ENCODE measurements at places on chromosomes 13 and 19.

- no peak for DNase-seq
Observed at GRCh38 chr19:46755077-46755852, 9.0 kb upstream of the STRN4 start.

DNA sequence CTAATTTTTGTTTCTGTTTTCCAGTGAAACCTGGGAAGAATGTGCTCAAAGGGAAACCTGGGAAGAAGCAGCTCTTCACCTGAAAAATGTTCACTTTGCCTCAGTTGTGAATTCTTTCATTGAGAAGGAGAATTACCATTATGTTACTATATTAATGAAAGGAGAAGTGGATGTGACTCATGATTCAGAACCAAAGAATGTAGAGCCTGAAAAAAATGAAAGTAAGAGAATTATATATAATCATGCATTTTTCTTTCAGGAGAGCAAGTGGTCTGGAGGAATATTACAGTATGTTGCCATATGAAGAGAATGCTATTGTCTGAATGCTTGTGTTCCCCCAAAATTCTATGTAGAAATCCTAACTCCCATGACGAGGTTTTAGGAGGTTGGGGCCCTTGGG, 3.4 kb downstream of the NUDT15 start:
- no peak for DNase-seq

DNA sequence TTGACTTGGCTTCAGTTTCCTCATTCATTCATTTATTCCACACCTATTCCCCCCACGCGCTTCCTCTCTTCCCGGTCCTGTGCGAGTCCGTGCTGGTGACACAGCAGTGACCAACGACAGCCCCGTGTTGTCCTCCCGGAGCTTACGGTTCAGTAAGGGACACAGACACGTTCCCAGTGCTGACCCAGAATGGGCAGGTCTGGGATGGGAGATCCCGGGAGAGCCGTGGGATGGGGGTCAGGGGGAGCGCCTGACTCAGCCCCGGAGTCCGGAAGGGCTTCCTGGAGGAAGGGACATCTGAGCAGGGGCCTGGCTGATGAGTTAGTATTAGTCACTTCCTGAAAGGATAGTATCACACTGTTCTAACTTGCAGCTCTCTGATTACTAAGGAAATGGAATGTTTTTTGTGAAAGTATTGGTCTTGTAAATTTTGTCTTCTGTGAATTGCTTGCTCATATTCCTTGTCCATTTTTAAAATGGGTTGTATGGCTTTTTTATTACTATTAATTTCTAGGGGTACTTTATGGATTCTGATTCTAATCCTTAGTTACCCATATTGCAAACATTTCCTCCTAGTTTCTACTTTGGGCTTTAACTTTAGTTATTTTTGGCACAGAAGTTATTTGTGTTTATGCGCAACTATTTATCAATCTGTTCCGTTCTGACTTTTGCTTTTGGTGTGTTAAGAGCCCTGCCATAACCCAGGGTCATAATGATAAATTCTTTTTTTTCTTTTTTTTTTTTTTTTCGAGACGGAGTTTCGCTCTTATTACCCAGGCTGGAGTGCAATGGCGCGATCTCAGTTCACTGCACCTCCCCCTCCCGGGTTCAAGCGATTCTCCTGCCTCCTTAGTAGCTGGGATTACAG, 708 bp upstream of the ERCC1 start:
- DNase-seq: no peak

- no peak for DNase-seq
Observed at GRCh38 chr13:73715911-73716510, 418.2 kb downstream of the KLF12 start.

GRCh38 chr19:57334191-57334590, 13.9 kb downstream of the ZNF543 start:
- DNase-seq: no peak

- no peak for DNase-seq
Observed at GRCh38 chr13:28574617-28575142, 79.8 kb upstream of the FLT1 start.

- DNase-seq: peak; percentile 40
Observed at GRCh38 chr19:13764821-13765394, 586 bp downstream of the MRI1 start.

- DNase-seq: no peak
Observed at GRCh38 chr13:81393721-81394120, 1052.8 kb upstream of the SPRY2 start.

DNA sequence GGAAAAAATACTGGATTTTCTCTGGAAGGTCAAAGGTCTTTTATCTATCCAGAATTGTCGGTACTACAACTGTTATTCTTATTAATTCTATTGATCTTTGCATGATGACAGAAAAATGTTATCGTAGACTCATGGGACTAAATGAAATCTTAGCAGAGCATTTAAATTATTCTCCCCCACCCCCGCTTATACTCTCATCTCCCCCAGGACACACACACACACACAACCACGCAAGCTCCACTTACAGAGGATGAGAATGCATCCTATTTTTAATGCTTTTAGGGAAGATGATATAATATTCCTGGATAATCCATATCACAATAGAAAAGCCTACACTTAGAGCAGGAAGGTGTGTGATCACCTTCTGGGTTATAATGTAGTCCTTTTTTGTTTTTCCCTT, 91.9 kb upstream of the STARD13 start:
- DNase-seq: no peak

DNA sequence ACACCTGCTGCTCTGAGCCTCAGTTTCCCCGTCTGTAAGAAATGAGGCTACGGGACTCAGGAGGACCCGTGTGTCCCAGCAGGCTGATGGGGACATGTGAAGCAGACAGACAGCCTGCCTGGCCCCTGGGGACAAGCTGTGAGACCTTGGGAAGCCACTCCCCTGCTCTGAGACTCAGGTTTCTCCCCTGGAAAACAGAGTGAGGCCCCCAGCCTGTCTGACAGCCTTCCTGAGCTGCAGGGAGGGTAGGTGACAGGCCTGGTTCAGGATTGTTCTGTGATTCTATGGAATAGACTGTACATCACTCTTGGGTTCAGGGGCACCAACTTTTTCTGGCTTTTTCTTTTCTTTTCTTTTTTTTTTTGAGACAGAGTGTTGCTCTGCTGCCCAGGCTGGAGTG, 2.9 kb upstream of the NTF4 start:
- DNase-seq: no peak

- DNase-seq: no peak
Observed at GRCh38 chr19:28718909-28719308, 494.0 kb downstream of the UQCRFS1 start.

DNA sequence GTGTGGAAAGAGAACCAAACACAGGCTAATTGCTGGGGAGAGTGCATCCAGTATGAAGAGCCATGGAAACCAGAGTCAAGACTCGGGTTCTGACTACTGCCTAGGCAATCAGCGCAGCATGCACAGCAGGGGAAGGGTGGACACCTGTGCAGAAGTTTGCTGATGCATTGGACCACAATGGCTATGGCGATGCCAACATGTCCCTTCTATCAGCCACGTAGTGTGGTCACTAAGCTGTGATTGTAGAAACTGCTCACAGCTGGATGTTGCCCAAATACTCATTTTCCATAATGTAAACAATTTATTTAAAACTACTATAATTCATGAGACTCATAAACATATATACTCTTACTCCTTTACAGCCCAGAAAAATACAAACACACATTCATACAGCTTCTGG, 1718.2 kb downstream of the EFNB2 start:
- DNase-seq: no peak

DNA sequence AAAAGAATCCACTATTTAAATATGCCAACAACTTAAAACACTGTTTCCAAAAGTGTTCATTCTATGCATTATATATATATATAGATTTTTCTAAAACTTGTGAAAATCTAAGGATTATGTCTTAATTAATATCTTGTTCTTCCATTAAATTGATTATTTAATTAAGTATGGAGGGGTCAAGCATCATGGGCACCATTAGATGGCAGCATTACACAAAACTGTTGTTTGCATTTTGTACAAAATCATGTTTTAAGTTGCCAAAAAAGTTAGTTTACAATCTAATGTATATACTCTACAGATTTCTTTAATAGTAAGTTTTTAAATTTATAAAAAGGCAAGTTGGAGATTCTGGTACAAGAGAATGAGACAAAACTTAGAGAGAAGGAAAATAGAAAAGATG, 213.2 kb upstream of the EDNRB start:
- DNase-seq: no peak

- DNase-seq: no peak
Observed at GRCh38 chr19:8204961-8205360, 4.2 kb upstream of the CERS4 start.

DNA sequence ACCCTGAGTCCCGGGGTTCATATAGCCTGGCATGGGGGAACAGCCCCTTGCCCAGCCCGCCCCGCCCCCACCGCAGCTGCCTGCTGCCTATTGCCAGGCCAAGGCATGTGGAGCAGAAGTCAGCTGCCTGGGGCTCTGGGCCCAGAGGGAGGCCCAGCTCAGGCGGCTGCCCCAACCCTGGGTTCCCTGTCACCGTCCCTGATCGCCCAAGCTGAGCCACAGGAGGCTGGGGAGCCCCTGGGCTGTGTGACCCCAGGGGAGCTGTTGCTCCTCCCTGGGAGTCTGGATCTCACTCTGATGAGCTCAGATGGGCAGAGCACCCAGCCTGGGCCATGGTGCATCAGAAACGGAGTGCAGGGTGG, 1.4 kb downstream of the PLIN4 start:
- DNase-seq: no peak

DNA sequence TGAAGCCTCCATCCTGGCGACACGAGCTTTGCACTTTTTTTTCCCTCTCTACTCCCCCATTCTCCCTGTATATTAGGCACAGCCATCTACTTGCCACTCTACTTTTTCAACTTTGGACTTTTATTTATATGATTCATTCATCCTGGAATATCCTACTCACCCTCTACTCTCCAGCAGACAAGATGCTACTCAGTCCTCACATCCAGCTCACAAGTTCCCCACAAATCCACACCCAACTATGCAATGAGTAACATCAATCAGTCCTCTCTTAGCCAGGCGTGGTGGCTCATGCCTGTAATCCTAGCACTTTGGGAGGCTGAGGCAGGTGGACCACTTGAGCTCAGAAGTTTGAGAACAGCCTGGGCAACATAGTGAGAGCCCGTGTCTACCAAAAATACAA, 23.9 kb upstream of the URAD start:
- DNase-seq: no peak

DNA sequence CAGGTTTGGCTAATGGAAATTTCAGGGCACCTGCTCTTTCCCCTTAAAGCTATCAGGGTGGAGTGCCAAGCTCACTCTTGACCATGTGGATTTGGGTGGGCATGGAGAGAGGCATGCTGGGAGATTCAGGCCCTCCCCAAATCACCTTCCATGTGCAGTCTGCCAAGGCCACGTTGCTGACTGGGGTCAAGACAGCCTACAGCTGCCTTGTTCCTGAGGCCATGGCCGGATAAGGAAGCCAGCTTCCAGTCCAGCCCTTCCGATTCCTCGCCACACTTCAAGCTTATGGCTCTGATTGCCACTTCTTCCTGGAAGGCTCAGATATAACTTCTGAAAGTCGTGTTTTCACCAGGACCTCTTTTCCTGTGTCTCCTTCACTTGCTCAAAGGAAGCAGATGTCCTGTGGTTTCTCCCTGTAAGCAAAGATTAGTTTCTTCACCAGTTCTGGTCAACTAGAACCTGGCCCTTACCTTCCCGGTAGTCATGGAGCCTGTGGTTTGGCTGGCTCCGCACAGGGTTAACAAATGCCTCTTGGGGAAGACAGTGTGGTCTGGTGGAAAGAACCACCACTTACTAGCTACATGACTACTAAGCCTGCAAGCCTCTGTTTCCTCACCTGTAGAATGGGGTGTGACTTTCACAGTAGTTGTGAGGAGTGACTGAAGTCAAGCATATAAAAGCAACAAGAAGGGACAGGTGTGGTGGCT, 16.1 kb upstream of the TPT1 start:
- no peak for DNase-seq

DNA sequence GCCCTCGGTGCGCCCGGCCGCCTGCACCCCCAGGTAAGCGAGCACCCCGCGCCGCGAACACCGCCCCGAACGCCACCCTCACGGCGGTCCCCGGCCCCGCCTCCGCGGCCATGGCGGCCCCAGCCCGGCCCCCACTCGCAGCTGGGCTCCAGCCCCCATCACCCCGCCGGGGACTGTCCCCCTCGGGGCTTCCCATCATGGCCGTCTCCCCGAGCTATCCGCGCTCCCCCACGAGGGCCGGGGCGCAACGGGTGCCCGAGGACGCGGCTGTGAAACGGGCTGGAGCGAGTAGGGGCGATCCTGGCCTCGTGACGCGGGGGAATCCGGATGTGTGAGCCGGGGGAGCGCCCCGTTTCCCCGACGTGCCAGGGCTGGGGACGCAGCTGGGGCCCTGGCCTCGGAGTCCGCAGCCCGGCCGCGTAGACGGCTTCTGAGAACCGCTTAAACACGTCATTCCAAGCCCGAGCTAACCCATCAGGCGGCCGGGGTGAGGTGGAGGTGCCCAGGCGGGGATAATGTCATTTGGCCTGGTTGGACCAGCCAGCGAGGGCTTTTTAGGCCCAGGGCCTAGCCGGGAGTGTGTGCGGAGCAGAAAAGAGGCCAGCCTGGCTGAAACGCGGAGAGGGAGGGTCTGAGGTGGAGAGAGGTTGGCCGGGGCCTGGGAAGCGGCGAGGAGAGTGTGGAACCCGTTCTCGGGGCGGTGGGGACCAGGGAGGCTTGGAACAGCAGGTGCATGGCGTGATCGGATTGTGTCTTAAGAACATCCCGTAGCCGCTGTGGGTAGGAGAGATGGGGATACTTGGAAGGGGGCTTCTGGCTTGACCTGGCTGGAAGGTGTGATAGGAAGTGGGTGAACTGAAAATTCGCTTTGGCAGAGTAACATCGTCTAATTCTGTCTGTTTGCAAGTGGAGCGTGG, 550 bp downstream of the CERS4 start:
- peak; percentile 87 for DNase-seq

- no peak for DNase-seq
Observed at GRCh38 chr19:18762125-18763023, 28.7 kb downstream of the COMP start.

GRCh38 chr19:32563761-32564160, 17.2 kb upstream of the PDCD5 start:
- no peak for DNase-seq

DNA sequence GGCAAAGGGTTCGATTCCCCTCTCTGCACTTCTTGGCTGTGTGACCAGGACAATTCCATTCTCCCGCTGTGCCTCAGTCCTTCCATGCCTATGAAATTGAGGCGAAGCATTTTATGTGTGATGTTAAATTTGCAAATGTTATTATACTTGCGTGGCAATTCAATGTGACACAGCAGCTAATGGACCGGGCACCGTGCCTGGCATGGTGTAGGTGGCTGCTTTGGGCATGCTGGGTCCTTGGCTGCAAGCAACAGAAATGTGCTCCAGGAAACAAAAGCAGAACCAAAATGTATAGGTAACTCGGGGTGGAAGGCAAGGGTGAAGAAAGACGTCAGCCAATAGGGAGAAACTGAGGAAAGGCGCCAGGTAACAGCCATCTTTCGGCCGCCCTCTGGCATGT, 37.1 kb downstream of the TINCR start:
- DNase-seq: no peak

Data from naive thymus-derived CD8-positive, alpha-beta T cell (primary cell).